A673 (cell line): ENCODE measurements at places on chromosomes 7 and 10. TPM values are rescaled to one million over a fixed set of nuclear protein-coding genes. Genes with fewer than 3 reads are reported as not detected.

DNA sequence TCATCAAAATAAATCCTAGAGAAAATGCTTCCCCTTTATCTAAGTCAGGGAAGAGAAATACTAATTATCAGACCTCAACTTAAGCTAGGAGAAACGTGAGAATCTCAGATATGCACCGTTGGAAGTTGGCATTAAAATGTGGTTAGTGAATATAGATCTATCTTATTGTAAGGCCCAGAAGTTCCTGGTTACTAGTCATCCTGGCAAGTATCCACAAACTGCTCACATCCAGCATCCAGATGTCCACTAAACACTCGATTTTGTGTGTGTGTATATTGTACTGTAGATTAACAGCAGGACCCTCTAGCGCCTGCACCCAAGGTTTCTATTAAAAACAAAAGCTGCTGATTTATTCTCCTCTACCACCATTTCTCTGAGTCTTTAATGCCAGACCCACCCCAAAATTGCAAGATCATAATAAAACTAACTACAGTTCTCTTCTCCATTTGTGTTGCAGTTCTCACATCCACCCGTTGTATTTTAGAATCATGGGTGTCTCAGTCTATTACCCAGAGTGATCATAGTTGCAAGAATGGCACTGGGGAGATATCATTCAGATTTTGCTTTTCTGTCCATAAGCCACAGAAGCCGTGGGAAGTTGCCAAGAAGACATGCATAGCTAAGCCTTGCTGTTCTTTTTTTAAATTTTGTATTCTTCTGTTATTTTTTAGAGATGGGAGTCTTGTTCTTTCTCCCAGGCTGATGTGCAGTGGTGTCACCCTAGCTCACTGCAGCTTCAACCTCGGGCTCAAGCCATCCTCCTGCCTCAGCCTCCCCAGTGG lies 165.4 kb downstream of the KIAA1217 start:
- no peak for DNase-seq

GRCh38 chr10:22369434-22370072 lies 24.3 kb downstream of the SPAG6 start:
- no peak for DNase-seq

- DNase-seq, result no peak
These were observed 79.9 kb downstream of the ANKRD61 start for GRCh38 chr7:6111041-6111440.

DNA sequence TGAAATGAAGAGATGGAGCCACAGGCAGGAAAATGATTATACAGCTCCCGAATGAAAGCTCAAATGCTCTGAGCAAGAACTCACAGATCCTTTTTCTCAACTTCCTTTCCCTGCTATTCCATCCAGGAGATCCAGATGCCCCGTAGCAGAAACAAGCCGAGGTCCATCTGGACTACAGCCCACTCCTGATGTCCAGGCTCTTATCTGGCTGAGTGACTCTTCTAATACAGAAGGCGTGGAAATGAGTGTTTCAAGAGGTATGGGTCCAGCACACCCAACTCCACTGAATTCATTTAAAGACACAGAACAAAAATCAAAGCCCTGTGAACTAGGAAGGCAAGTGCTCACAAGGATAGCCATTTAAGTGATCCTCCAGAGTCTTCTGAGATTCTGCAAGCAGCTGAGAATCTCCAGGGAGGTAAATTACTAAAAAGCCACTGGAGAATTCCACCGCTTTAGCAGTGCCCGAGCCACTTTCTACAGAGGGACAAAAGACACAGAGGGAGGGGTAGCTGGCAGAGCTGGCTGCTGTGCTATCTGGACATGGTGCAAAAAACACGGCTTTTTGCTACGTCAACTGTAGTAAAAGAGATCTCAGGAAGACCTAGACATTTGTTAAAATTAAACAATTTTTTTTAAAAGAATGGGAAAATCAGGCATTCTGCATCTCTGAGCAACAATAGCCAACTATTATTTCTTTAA lies 24.5 kb downstream of the FAM171A1 start:
- DNase-seq, result no peak

GRCh38 chr10:102652170-102652916 lies 8.1 kb downstream of the TRIM8 start:
- DNase-seq, result no peak

GRCh38 chr7:141511316-141511675 lies 39.9 kb upstream of the AGK start:
- DNase-seq, result no peak

DNA sequence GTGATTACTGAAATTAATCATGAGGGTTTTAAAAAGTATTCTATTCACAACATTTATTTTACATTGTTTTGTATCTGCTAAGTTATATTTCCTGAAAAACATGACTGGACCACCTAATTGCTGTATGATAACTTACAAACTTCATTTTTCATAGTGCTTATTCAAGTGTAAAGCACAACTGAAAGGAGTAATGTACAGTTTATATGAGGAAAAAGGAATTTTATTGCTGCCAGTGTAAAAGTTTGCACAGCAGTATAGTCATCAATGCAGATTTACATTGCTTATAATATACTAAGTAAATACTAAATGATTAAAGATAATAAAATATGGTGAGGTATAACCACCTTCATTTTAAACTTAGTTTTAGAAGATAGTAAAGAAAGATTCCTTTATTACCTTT lies 4.0 kb downstream of the PTEN start:
- no peak for DNase-seq

GRCh38 chr10:129580010-129580409 lies 113.0 kb downstream of the MGMT start:
- no peak for DNase-seq

DNA sequence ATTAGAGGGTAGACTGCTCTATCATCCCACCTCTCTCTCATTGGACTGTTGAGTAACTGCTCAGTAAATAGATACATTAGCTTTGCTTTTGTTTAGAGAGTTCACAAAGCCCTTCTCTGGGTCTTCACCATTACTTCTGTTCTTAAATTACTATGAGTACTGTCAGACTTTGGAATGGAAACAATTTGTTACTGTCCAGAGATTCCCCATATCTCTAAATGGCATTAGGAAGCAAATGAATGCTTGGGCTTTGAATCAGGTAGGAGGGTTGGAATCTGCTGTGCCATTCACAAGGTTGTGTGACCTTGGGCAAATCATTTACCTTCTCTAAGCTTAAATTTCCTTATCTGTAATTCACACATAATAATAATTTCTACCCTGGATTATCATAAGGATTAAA lies 541.0 kb upstream of the FZD8 start:
- DNase-seq, result no peak

DNA sequence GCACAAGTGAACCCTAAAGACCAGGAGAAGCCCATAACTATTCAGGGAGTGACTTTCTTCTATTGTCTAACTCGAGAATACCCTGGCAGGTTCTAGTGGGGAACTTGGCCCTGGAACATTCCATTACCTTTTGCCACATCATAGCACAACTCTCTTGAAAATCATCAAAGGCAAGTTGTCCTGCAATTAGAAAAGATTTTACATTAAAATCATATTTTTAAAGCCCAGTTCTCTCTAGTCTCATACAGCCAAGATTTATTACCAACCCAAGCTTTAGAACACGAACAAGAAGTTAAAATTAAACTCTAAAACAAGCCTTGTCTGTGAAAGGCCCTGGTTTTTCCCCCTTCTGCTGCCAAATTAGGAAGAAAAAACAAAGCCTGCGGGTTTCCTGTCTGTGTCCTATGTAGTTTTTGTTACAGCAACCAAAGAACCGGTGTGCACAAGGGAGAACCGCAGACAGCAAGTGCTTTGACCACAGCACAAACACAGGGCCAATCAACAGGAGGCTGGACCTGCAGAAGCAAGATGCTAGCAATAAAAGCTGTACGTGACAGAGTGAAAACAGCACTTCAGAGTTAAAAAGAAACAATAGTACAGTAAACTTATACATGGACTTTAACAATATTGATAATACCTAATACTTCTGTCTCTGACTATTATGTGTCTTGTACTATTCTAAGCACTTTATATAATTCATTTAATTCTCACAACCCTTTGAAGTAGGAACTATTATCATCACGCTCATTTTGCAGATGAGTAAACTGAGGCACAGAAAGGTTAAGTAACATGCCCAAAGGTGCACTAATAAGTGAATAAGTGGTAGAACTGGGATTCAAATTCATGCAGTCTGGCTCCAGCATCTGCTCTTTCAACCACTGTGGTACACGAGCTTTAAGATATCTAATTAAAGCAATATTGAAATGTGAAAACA lies 65.8 kb downstream of the STK17A start:
- DNase-seq, result no peak

DNA sequence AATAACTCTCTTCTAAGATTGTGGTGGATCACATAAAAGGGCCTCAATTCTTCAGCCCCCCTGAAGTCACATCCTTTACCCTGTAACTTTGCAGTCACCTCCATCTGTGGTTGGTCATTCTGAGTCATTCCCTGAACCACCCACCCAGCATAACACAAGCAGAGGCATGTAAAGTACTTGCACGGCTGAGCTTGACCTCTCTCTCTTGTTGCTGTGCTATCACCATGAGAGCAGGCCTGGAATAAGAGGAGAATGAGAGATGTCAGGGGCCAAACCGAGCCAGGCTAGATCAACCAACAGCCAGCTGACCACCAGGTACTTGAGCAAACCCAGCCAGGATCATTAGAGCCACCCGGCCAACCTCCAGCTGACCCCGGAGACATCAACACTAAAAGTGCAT lies 13.5 kb upstream of the STK17A start:
- no peak for DNase-seq

- no peak for DNase-seq
These were observed 98.0 kb upstream of the MBL2 start for GRCh38 chr10:52870562-52870961.

GRCh38 chr7:2023877-2024566 lies 208.7 kb downstream of the MAD1L1 start:
- no peak for DNase-seq

GRCh38 chr10:32400961-32401360 lies 45.0 kb upstream of the CCDC7 start:
- peak; percentile 96 for DNase-seq

DNA sequence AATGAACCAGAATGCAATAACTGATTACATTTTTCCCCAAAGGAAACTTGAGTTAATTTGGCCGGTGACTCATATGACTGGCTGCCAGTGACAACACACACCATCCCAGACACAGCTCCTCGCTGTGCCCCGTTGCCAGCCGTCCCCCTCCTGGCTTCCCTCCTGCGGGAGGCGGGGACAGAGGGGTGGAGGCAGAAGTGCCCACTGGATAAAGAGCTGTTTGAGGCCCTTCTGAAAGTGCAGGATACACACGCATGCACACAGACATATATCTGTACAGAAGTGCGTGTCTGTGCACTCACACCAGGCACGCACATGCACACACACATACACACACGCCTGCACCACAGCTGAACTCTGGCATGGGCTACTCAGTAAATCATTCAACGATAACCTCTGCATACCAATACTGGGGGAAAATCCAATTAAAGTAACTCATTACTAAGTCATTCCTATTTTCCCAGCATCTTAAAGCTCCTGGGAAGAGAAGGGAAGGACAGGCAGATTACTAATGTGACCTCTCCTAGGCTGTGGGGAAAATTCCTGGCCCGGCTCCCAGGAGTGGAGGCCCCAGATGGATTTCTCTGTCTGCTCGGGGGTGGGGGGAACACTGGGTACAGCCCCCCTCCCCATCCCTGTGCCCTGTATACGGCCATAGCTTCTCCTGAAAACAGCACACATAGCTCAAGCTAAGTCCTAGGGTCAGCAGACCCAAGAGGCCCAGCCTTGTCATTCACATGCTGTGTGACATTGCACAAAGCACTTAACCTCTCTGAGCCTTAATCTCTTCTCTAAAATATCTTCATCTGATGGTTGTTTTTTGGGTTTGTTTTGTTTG lies 52.3 kb upstream of the MYL10 start:
- peak; percentile 93 for DNase-seq

IGF2BP3 gene
- total RNA-seq, result 75.3 and 85.4 TPM in 2 replicates

HYAL4 gene
- not detected in 2 replicates for total RNA-seq

SHTN1 gene
- 39.9 and 40.6 TPM in 2 replicates for total RNA-seq

LRRTM3 gene
- not detected in 2 replicates for total RNA-seq

INSYN2A gene
- not detected in 2 replicates for total RNA-seq

ASAH2 gene
- total RNA-seq, result 5.5 and 6.4 TPM in 2 replicates

FAM20C gene
- 35.8 and 36.3 TPM in 2 replicates for total RNA-seq

H2BK1 gene
- total RNA-seq, result not detected in 2 replicates

MYO3A gene
- total RNA-seq, result 0.39 and 0.88 TPM in 2 replicates
